ENCODE measurements at places on chromosomes 6 and 20.

DNA sequence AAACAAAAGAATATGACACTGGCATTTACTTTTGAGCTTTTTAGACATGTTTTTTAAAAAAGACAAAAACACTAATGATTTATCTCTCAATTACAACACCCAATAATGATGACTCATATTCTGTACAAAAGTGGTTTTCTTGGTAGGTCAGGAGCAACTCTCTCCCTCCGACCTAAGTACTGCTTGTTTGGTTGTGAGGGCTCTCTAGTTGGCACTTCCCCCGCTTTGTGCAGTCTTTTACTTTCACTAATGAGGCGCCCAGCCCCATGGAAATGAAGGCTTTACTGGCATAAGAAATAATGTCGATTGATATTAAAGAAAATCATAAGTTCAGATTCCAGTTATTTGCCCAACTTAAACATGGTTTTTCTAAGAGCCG is 1.3 kb downstream of the KPNA5 start:
- DNase-seq: no peak

- no peak for DNase-seq
These were observed 1.1 kb upstream of the HLA-C start for GRCh38 chr6:31272836-31273626.

GRCh38 chr6:79694623-79695343 is 63.7 kb downstream of the SH3BGRL2 start:
- no peak for DNase-seq

DNA sequence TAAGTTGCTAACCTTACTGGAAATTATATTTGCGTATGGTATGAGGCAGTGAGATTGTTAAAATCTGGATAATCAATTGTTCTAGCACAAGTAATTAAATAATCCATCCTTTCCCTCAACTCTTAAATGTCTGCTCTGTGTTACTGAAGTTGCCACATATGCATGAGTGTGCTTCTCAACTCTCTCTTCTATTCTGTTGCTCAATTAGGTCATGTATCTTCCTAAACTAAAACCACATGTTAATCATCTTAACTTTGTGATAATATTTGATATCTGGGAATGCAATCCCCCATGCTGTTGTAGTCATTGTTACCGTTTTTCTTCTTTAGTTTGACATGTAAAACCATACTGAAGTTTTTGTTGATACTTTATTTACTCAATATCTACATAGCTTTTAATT is 63.5 kb upstream of the STMND1 start:
- no peak for DNase-seq

DNA sequence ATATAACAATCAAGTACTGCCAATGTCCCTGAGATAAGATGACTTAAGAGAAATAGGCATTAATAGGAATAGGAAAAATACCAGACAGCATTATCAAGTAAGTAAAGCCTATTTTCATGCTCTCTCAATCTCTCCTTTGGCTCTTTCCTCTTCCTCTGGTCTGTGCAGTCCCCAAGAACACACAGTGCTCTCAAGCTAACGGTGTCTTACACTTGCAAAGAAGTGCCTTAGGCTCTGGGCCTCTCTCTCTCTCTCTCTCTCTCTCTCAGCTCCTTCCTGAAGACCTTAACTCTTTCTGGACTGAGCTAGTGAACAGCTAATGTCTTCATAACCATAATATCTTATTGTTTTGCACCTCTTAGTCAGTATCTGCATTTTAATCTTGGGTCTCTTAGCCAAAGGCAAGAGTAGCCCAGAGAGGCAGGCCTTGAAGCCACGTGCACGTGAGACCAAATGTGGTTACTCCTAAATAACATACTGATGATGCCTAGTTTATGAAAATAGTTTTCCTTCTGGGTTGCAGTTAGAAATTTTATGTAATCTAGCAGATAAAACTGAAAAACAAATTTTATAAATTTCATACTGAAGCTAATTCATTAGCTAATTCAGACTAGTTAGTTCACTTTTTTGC is 70.8 kb downstream of the TPD52L1 start:
- DNase-seq: no peak

GRCh38 chr6:157281570-157281969 is 41.7 kb downstream of the TMEM242 start:
- no peak for DNase-seq

DNA sequence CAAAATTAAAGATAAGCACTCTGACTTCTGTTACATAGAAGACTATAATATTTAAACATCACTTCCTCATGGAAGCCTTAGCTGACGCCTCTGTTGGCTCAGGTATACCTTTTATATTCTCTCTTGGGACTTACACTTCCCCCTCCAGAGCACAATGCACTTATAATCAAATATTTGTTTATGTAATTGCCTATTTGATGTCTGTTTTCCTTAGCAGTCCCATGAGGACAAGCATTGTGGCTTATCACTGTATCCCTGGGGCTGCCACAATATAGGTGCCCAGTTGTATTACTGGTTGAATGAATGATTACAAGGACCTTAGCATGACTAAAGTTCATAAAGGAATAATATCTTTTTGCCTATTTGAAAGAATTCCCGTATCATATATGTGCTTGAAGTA is 186.7 kb upstream of the VGLL2 start:
- DNase-seq: no peak

Data from head of caudate nucleus (tissue), 42 donors.